GM04503 (cell line): ENCODE measurements at places on chromosomes 12 and 14.

GRCh38 chr12:52662093-52662917 is 10.3 kb upstream of the KRT2 start:
- DNase-seq = no peak

- DNase-seq = peak; percentile 81
Measured at GRCh38 chr12:31005944-31006361, 67.7 kb upstream of the DDX11 start.

GRCh38 chr14:93606091-93606490 is 175.4 kb downstream of the UNC79 start:
- no peak for DNase-seq

- no peak for DNase-seq
Measured at GRCh38 chr12:26331960-26332359, 136.6 kb downstream of the SSPN start.

DNA sequence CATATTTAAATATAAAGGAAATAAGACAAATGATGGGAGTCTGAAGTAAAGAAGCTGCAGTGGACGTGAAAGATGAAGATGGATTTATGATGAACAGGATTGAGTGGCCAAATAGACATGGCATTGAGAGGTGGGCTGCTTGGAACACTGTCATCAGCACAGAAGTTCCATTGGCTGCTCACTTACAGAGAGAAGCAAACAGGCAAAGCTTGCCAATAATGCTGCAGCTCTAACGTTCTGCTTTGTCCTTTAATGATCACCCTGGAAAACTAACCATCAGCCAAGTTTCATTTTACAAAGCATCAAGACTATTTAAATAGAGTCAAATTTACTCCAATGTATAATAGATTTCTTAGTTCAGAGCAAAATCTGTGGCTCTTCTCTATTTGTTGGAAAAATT is 721.4 kb downstream of the TMTC2 start:
- no peak for DNase-seq

GRCh38 chr12:8054816-8055215 is 11.3 kb downstream of the C3AR1 start:
- DNase-seq = no peak

GRCh38 chr14:34580381-34580780 is 40.9 kb upstream of the EAPP start:
- DNase-seq = no peak

DNA sequence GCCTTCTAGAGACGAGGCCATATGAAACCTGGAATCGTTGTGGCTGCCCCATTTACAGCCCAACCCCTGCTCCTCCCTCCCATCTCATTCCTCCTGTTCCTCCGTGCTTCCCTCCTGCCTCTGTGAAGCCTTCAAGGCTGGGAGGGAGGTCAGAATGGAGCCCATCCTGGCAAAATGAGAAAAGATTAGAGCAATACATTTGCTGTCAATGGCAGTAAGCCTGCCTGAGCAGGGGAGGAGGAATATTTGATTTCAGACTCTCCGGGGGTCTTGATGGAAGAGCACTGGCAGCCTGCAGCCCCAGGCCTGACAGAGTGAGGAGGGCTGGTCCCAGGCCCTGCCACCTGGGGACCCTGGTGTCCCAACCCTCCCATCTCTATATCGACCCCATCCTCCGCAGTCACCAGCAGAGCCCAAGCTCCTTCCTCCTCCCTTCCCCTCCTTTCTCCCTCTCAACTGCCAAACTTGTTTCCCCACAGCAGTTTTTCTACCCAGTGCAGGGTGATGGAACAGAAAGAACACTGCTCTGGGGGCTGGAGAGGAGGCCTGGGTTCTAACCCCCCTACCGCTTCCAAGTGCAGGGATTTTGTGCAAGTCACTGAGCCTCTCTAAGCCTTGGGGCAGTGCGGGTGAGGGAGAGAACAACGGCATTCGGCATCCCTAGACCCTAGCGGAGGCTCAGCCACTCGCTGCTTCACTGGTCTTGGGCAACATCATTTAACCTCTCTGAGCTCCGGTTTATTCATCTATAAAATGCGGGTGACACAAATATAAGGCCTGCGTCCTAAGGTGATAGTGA is 16.0 kb upstream of the RACGAP1 start:
- DNase-seq = no peak

DNA sequence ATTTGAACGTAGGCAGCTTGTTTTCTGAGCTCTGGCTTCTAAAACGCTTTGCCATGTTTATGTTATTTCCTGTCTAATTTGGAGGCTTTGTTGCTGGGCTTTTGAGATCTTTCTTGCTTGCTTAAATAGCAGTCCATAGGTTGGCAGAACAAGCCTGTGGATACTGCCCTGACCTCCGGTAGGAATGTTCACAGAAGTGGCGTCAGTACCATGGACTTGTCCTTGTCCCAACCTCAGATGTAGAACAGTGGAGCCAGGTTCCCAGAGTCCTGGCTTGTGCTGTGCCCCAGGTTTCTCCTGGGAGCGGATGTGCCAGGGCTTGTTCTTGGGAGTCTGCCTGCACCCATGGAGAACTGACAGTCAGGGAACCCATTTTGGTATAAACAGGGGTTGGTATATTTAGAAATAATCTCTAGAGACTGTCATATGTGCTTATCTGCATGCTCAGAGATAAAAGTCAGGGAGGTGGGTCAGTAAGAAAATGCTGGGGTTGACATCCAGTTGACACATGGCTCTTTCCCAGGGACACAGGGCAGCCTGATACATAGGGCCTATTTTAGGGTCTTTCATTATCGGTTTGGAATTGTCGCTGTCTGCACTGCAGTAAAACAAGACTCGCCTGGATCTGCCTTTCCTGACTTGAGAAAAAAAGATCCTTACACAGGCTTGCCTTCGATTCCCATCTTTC is 22.9 kb downstream of the CACNA1C start:
- DNase-seq = no peak

- DNase-seq = no peak
Measured at GRCh38 chr12:32043928-32044549, 62.6 kb upstream of the BICD1 start.

DNA sequence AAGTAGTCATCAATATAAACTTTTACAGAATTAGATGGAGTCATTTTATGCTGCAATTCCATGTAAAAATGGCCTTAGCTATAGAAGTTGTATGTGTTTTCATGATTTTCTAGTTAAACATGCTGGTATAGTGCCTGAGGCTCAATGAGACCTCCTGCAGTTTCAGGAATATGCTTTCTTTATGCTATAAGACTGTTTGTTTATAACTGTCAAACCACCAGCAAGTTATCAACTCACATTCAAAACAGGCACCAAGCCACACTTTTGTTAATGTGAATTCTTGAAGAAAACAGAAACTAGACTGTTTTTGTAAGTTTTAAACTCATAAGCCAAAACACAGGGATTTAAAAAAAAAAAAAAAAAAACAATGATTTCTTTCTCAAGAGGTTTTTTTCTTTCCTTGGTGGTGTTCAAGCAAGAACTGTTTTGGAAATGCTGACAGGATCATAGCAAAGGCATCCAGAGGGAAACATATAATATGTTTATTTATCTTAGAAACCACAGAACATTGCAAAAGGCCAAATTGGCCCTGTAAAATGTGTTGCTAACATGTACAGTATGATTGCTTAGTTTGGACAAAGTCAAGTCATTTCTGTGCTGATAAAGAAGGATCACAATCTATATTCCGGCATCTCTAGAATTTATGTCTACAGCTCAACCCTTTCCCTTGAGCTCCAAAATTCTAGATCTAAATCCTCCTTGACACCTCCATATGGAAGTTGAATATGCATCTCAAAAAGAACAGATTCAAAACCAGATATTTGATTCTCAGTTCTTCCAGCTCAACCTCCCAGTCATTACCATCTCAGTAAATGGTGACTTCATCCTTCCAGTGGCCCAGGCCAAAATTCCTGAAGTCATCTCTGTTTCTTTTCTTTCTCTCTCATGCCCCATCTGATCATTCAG is 29.0 kb upstream of the LUM start:
- peak; percentile 86 for DNase-seq

DNA sequence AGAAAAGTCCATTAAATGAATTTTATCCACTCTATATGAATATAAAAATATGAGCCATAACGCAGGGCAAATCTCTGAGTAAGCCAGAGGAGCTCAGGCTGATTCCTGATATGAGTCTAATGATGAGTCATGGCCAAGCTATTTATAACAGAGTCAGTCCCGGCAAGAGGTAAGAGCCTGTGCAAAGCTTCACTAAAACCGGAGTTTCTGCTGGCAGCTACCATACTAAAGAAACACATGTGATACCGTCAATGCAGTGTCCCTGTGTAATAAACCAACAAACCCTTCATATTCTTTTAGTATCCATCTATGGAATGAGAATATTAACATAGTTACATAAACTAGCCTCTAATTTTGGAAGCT is 319.4 kb downstream of the KCNC2 start:
- DNase-seq = peak; percentile 44

DNA sequence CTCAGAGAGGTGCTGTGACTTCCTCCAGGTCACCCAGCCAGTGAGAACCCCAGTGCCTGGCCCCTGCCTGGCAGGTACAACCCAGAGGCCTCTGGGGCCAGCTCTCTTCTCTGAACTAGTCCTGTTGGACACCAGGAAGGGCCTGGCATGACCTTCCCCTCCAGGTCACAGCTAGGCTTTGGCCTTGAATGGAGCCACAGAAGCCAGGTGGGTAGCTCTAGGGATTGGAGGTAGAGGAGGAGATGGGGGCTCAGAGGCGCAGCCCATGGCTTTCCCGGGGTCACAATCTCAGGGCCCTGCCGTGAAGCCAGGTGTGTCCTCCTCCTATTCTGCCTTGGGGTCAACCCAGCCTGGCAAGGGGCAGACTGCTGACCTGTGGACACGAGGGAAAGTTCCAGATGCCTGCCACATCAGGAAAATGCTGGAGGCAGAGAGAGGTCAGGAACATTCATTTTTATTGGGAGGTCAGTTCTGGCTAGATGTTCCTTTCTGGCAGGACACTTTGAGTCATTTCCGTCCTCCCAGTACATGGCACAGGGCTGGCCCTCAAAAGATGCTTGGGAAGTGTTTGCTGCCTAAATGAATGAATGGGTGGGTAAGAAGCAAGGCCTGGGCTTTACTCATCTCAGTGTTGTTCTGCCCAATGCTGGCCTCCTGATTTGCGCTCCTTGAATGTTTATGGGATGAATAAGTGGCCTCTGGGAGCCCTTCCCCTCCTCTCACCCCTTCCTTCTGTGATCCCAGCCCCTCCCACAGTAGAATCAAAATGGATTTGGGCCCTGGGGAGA is 25.4 kb downstream of the FAM222A start:
- peak; percentile 27 for DNase-seq

DNA sequence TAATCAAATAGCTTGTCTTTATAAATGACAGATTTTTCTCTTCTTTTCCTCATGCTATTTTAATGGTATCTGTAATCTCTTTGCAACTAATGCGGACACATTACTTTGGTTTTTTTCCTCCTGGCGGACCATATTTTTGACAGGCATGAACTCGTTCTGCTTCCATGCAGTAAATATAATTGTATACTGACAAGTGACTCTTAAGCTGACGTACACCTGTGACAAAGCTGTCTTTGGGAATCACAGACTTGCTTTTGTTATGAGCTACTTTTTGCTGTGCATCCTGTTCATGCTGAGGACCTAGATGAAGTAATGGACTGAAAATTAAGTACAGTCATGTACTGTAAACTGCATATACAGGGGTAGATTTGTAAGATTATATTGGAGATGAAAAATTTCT is 434.3 kb upstream of the TMTC1 start:
- DNase-seq = no peak

DNA sequence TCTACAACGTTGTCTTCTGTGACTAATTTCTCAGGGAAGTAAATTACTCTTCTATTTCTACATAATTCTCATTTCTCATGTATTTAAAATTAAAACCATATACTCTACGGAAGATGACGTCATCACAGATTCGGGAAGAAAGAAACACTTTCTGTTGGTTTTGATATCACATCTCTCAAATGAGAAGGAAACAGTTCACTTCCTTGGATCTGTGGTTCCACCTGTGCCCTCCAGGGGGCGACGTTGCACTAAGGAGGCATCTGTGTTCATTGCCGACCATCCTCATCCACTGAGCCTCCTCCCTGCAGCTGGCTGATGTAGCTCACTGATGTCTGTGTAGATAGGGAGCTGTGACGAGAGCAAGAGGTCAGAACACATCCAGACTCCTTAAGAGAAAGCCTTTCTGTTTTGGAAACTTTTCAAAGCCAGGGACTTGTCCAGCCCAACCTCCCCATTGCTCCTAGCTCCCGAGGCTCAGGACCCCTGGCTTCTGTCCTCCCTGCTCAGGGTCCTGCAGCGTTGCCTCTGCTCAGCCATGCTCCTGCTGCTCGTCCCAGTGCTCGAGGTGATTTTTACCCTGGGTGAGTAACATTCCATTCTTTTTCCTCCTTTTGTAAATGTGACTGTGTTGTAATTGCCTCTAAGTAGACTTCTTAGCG is 172.7 kb upstream of the OR4E1 start:
- DNase-seq = no peak
